ENCODE measurements at places on chromosomes 13 and 19.

GRCh38 chr19:19540064-19540714 is 2.1 kb downstream of the CILP2 start:
- peak; percentile 42 for DNase-seq

GRCh38 chr19:30373593-30373992 is 1.4 kb downstream of the ZNF536 start:
- no peak for DNase-seq

DNA sequence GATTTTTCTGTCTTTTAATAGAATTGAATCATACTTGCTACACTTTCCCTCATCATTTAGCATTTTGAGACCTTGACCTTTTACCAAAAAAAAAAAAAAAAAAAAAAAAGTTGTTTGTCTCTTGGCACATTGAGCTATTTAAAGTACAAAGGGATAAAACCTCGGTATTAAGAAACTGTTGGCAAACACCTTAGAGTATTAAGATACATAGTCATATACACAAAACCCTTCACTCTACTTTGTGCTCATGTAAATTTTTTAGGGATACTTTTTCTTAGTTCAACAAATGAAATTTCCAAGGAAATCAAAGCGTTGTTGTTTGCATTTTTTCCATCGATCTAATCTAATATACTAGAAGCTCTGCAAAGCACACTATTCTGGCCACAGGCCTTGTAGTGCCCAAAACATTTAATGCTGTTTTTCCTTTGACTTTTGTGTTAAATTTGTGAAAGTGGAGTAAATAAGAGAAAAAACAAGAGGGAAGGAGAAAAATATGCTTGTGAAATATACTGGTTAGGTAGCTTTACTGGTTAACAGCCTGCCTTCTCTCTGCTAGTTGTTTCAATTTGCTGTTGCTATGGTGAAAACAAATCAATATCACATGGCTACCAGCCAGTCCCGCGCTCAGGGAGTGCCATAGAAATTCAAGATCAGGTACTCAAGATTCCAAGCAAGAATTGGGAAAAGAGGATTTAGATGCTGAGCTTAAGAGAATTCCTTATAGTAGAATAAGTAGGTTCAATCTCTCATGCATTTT is 2.6 kb downstream of the MBNL2 start:
- DNase-seq = no peak

- DNase-seq = no peak
Observed at GRCh38 chr13:65532231-65532630, 1697.9 kb downstream of the PCDH9 start.

GRCh38 chr13:99314640-99315176 is 7.5 kb upstream of the GPR183 start:
- DNase-seq = no peak

GRCh38 chr19:45443462-45444317 is 20.0 kb upstream of the ERCC1 start:
- no peak for DNase-seq

DNA sequence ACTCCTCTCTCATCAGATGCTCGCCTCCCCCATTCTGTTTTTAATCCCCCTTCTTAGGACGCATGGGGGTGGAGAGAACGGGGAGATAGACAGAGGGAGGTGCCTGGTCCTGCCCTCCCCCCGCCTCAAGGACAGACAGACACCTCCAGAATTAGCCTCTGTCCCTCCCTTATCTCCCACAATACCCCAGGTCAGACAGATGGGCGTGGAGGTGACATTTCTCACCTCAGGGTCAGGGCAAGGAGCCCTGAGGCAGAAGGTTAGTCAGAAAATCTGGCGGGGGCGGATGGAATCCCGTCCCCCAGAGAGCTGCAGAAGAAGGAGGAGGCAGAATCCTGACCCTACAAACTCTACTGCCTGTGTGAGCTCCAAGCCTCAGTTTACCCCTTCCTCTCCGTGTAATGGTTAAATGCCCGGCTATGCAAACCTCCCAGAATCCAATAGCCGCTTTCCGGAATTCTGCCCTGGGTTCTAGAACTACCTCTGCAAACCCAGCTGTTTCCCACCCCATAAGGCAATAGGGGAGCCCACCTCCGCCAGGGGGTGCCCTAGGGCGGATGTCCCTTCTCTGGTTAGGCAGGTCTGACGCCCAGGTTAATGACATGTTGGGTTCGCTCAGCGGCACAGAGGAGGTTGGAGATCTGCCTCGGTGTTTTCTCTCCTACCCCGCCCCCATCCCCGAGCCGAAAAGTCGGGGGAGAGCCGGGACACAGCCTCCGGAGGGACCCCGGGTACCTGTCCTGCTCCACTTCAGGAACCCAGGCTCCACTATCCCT is 900 bp downstream of the PPP1R13L start:
- DNase-seq = no peak

DNA sequence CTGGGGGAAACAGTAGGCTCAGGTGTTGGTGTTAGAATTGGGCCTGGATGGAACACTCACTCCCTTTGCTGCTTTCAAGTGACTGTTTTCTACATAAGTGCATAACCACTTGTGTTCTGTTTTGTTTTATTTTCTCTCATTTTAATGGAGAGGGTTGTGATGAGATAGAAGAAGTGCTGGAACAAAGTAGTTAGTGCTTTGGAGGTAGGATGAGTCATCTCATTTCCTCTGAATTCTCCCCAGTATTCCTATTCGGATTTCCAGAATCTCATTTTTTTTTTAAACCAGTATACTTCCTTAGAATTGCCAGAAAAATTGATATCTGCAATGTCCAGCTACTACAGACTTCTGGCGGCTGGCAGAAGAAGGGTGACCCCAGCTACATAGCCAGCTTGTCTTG is 575.9 kb downstream of the MYO16 start:
- DNase-seq = no peak

DNA sequence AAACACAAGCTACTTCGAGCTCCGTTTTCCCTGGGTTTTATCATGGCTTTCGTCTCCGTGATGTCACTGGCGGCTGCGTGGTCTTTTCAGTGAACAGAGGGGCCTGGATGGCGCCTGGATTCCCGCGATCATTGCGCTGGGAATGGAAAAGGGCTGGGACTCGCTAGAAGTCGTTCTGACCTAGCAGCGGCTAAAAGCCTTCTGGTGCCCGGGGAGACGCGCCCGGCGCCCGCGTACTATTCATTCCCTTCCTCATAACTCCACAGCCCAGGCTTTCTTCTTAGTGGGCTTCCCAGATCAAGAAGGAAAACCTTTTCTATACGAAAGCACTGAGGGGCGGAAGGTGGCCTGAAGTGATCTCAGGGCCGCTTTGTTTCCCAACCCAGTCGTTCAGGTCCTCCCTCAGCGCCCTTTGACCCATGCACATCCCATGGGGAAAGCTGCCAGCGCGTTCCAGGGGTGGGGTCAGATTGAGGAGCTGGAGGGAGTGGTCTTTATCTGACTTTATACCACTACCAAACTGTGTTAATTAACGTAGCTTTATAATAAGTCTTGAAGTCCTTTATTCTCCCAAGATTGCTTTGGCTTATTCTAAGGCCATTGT is 96.6 kb downstream of the ELF1 start:
- no peak for DNase-seq

DNA sequence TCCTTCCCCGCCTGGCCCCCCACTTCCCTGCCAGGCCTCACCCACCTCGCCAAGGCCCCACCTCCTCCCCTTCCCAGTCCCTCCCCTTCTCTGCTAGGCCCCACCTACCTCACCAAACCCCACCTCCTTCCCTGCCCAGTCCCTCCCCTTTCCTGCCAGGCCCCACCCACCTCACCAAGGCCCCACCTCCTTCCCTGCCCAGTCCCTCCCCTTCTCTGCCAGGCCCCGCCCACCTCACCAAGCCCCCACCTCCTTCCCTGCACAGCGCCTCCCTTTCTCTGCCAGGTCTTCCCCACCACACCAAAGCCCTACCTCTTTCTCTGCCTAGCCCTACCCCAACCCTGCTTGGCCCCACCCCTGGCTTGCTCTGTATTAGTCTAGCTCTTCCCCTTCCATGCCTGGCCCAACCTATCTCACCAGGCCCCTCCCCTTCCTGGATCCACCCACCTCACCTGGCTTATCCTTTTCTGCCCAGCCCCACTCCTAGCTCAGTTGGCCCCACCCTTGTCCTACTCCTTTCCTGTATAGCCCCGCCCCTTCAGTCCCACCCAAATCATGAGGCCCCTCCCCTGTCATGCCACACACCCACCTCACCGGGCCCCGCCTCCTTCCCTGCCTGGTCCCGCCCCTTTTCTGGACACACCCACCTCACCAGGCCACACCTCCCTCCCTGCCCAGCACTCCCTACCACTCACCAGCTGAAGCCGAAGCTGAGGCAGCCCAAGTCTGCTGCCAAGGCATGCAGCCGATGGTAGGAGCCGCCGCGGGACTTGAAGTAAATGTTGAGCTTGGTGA is 16.2 kb downstream of the CERS1 start:
- no peak for DNase-seq

DNA sequence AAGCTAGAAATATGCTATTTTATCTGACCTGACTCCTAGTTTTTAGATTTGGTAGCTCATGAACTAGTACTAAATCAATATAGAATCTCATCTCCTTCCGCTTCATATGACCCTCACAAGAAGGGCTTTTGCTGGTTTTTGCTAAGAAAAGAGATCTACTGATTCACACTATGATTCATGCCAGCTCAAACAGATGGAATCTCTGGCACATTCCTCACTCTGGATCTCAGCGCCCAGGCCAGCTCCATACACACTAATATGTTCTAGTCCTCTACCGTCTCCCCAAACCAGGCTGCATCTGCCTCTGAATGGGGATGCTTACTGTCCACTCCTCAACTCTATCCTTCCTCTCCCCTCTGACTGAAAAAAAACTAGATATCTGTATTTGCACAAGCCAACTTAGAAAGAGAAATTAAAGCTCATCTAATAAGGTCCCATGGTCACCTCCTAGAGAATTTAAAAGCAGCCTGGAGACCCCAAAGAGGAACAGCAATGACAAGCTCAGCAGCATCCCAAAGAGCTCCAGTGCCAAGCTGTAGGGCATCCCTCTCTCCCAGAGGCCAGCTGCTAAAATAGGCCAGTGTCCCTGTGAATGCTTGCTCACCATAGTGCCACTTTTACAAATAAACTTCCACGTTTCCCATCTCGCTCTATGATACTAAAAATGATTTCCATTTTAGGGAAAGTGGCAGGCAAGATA is 74.9 kb downstream of the LHFPL6 start:
- no peak for DNase-seq

DNA sequence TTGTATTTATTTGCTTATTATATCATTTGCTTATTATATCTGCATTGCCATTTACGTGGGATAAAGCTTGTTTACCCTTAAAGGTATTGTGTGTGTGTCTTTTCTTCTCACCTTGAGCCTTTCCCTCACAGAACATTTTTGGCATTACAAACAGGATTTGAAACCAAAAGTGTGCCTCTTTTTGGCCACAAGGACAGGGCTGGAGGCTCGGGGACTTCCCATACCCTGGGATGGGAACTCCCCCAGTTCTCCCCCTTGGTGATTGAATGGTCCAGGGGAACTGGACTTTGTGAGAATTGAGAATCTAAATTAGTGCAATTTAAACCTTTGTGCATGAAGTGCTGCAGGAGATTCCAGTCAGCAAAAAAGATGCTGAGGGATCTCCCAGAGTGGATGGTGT is 2.4 kb upstream of the ZNF506 start:
- no peak for DNase-seq

GRCh38 chr19:46368116-46368515 is 21.2 kb downstream of the PPP5C start:
- no peak for DNase-seq

All from stimulated activated CD8-positive, alpha-beta memory T cell treated with anti-CD3 and anti-CD28 coated beads, Interleukin-15, amount 100 ng/mL, for 4 hours (primary cell).